ENCODE measurements at places on chromosomes 7 and 10. TPM values are rescaled to one million over a fixed set of nuclear protein-coding genes. Genes with fewer than 3 reads are reported as not detected.

GRCh38 chr7:26348234-26348851 is 56.7 kb downstream of the SNX10 start:
- no peak for DNase-seq
- H3K27ac ChIP-seq: no peak overlapping the region
- no peaks in the 10 kb centered on the region for H3K36me3 ChIP-seq
- no peaks in the 10 kb centered on the region for H3K27me3 ChIP-seq

DNA sequence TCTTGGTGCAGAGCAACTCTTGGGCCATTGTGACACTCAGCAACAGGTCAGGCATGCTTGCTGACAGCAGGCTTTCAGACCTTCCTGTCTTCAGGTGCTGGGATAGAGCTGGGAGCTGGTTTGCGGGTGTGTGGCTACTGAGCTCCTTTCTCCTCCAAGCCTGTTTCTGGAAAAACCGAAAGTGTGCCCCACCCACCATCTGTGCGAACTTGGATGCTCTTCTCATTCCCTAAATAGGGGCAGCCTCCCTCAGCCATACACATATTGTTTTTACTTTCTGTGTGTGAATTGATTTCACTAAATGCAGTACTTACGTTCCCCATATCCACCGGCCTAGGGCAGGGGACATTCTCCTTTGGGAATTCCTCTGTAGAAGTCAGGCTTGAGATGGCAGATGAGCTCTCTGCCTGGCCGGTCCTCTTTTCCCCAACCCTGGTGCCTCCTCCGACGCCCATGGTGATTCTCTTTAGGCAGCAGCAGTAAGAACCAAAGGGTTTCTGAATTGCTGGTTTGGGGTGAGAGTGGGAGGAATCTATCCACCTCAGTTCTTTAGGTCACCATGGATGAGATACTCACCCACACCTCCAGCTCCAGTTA is 6.3 kb upstream of the NEUROG3 start:
- H3K36me3 ChIP-seq: no peaks in the 10 kb centered on the region
- DNase-seq: no peak
- H3K4me3 ChIP-seq: no peak overlapping the region
- peaks cover 21% of the 10 kb centered on the region for H3K27me3 ChIP-seq
- H3K4me1 ChIP-seq: no peaks in the 10 kb centered on the region

ZNF425 gene
- total RNA-seq: 2.1 TPM

GRCh38 chr7:2566348-2566889 is 7.6 kb downstream of the IQCE start:
- H3K27ac ChIP-seq: no peak overlapping the region
- H3K36me3 ChIP-seq: peaks cover 7% of the 10 kb centered on the region
- H3K4me1 ChIP-seq: no peaks in the 10 kb centered on the region
- DNase-seq: no peak
- H3K27me3 ChIP-seq: no peaks in the 10 kb centered on the region

- H3K27me3 ChIP-seq: no peaks in the 10 kb centered on the region
- peak; percentile 5 for DNase-seq
- peak overlapping the region; percentile 64 for H3K4me3 ChIP-seq
- no peaks in the 10 kb centered on the region for H3K36me3 ChIP-seq
These were observed 3.6 kb downstream of the ARHGAP21 start for GRCh38 chr10:24720096-24720495.

- no peaks in the 10 kb centered on the region for H3K27me3 ChIP-seq
- H3K4me3 ChIP-seq: no peak overlapping the region
- no peaks in the 10 kb centered on the region for H3K36me3 ChIP-seq
These were observed 56.5 kb downstream of the PLXDC2 start for GRCh38 chr10:19872504-19873271.

DNA sequence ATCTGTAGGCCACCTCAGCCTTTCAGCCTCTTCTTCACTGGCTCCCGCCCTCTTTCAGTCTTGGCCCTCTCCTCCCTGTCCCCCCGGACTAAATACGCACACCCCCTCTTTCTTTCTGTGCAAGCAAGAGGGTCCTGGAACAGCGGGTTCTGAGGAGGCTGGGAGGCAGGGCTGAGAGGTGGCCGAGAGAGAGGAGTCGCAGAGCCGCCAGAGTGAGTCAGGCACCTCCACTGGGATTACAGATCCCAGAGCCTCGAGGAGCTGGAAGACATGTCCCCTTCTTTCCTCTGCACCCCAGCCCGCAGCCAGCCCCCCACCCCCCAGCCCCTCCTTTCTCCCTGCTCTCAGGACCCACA is 182 bp downstream of the CCDC136 start:
- H3K27me3 ChIP-seq: no peaks in the 10 kb centered on the region
- DNase-seq: peak; percentile 78
- H3K27ac ChIP-seq: peak overlapping the region; percentile 86
- H3K4me1 ChIP-seq: peaks cover 28% of the 10 kb centered on the region
- no peaks in the 10 kb centered on the region for H3K36me3 ChIP-seq

- H3K27ac ChIP-seq: no peak overlapping the region
- no peaks in the 10 kb centered on the region for H3K4me1 ChIP-seq
- H3K4me3 ChIP-seq: no peak overlapping the region
These were observed 8.0 kb downstream of the AKR1B10 start for GRCh38 chr7:134535272-134535918.

DNA sequence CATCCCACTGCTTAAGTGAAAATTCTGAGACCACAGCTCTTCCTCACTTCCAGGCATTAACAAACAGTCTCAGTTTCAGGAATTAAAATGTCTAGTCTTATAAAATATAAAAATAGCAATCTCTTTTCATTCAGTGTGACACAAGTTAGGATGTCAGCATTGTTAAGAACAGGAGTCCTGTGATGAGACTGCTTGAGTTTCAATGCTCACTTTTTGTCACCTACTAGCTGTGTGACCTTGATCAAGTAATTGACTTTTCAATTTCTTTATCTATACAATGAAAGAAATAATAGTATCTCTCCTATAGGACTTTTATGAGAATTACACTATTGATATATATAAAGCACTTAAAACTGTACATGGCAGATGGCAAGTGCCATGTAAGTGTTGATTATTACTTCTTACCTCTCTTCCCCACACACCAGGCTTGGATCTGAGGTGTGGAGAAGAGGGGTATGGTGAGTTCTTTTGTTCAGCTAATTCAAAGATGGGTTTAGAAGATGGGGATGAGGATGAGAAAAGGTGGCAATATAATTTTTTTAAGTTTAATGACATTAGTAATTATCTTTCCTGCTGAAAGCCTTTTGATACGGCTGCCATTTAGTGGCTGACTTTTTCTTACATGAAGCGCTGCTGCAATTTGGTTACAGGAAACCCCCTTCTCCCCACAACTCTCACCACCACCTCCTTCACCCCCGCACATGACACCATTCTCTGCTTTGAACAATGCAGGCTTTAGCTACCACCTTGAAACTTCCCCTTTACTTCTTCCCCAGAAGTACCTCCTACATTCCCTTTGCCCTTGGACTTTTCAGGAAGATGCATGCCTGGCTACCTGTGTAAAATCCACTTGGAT is 20.8 kb upstream of the HYAL4 start:
- H3K27ac ChIP-seq: no peak overlapping the region
- H3K4me3 ChIP-seq: no peak overlapping the region
- H3K27me3 ChIP-seq: no peaks in the 10 kb centered on the region
- DNase-seq: no peak

DNA sequence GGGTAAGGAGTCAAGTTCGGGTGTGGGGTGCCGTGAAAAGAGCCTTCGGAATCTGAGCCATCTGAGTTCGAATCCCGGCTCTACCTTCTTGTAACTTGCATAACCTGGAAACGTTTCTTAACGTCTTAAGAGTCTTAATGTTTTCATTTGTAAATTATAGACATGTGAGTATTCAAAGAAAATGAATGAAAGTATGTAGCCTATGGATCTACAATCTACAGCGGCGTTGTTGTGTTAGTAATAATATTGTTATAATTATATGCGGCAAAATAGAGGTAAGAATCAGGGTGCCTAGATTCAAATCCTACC is 559 bp downstream of the VTI1A start:
- peaks cover 41% of the 10 kb centered on the region for H3K4me1 ChIP-seq
- DNase-seq: no peak
- H3K27ac ChIP-seq: peak overlapping the region; percentile 89

COL26A1 gene
- total RNA-seq: not detected

DNA sequence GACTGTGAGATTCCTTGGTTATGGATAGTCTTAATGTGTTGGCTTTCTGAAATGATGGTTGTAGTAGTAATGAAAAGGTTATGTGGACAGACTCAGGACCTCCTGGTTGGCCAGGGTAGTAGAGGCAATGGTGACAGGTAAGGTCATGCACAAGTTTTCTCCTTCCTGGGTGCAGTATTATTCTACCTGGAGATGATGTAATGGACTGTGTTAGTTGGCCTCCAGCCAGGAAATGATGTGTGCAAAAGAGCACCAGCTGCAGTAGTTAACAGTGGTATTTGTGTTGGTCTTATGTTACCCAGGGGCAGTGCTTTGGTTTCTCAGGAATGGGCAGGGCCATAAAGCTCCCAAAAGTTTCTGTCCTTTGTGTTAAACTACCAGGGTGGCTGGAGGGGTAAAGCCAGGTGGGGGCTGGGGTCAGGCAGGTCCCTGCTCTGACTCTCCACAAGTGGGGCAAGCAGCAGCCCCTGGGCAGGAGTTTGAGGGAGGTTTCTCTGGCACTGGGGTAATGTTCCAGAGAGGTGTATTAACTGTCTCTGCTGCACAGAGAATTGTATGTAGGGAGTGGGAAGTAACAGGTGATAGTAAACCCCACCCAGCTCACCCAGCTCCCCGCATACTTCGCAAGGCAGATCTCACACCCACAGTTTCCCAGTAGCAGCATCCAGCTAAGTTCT is 36.3 kb downstream of the GPR22 start:
- no peaks in the 10 kb centered on the region for H3K27me3 ChIP-seq
- H3K4me3 ChIP-seq: no peak overlapping the region
- DNase-seq: no peak
- peaks cover 4% of the 10 kb centered on the region for H3K36me3 ChIP-seq
- no peak overlapping the region for H3K27ac ChIP-seq
- H3K4me1 ChIP-seq: peaks cover under 1% of the 10 kb centered on the region

GRCh38 chr10:86064931-86065662 is 301.5 kb downstream of the GRID1 start:
- H3K4me3 ChIP-seq: no peak overlapping the region
- H3K36me3 ChIP-seq: no peaks in the 10 kb centered on the region
- H3K27me3 ChIP-seq: no peaks in the 10 kb centered on the region
- DNase-seq: no peak
- no peak overlapping the region for H3K27ac ChIP-seq
- H3K4me1 ChIP-seq: no peaks in the 10 kb centered on the region

DNA sequence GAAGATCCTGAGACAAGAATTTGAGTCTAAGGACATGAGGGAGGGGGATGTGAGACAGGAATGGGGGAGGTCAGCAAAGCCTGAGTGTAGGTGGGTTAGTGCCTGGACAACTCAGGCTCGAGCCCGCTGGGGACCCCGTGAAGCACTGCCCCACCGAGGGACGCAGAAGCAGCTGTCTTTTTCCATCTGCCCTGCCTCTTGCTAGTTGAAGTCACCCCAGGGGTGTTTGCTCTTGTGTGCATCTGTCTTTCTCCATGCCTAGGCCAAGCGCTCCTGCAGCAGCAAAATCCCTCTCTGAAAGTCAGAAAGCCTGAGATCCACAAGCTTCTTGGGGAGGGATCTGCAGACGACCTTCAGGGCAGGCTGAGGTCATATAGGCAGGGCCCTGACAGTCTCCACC is 79.0 kb upstream of the CELF2 start:
- no peaks in the 10 kb centered on the region for H3K27me3 ChIP-seq
- H3K27ac ChIP-seq: no peak overlapping the region
- H3K4me1 ChIP-seq: no peaks in the 10 kb centered on the region

DNA sequence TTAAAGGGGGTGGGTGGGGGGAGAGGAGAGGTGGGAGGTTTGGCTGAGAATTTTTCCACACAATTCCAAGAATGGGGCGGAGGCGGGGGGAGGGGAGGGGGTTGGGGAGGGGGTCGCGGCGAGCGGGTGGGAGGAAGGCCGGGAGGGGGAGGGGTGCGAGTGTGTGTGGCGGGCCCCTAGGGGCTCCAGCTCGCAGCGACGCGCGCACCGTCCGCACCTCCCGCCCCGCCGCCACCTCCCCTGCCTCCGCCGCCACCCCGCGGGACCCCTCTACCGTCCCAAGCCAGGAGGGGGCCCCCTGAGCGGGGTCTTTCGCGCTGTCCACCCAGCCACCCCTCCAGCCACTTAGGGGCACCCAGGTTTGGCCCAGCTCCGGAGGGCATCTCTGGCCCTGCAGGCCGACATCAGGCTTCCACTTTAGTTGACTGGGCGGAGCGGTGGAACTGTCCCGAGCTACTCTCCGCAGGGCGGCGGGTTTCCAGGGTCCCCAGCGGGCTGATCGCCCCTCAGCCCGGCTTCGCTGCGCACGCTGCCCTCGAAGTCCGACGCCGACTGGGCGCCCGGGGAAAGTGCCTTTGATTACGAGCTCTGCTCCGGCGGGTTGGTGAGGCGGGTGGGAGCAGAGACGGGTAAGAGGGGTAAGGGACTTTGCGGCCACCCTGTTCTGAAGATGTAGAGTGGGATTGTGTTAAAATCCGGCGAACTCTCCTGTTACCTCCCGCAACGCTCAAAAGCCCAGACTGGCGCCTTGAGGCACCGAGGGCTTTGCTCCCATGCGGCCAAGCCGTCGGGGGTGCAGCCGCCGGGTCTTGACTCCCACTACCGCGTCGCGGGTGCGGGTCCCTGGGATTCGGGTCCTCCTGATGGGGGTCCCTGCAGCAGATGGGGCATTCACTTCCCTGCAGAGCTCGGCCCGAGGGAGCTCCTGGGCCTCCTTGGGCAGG is 1.8 kb upstream of the VAX1 start:
- no peak overlapping the region for H3K27ac ChIP-seq
- no peaks in the 10 kb centered on the region for H3K36me3 ChIP-seq
- DNase-seq: no peak

COX15 gene
- total RNA-seq: 23.3 TPM

DNA sequence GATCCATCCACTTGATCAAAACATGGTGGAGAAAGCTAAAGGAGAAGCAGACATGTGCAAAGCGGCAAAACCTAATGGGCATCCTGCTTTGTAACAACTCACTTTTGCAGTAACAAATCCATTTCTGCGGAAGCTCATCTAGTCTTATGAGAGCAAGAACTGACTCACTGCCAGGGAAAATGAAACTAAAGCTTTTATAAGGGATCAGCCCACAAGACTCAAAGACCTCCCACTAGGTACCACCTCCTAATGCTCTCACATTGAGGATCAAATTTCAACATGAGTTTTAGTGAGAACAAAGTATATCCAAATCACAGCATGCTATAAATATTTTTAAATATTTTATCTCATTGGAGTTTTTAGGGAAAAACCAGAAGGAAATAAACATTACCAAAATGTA is 120.1 kb upstream of the GNAI1 start:
- H3K4me1 ChIP-seq: no peaks in the 10 kb centered on the region
- no peak overlapping the region for H3K27ac ChIP-seq
- no peak for DNase-seq
- no peaks in the 10 kb centered on the region for H3K27me3 ChIP-seq

SFTPA1 gene
- total RNA-seq: 7.1 TPM

GRCh38 chr10:74828946-74829345 is 2.5 kb downstream of the KAT6B start:
- H3K27ac ChIP-seq: peak overlapping the region; percentile 99
- H3K36me3 ChIP-seq: no peaks in the 10 kb centered on the region
- no peak overlapping the region for H3K4me3 ChIP-seq

Data from esophagus muscularis mucosa (tissue), 4 donors.